HCT116 (cell line): ENCODE measurements at places on chromosomes 5 and 9. TPM values are rescaled to one million over a fixed set of nuclear protein-coding genes. Genes with fewer than 3 reads are reported as not detected.

Gene PCDHB14
- 0.27 TPM for total RNA-seq

Gene GPR21
- 1.1 TPM for total RNA-seq

Gene FGF10
- total RNA-seq, result not detected

Gene PCDHGB4
- not detected for total RNA-seq

DNA sequence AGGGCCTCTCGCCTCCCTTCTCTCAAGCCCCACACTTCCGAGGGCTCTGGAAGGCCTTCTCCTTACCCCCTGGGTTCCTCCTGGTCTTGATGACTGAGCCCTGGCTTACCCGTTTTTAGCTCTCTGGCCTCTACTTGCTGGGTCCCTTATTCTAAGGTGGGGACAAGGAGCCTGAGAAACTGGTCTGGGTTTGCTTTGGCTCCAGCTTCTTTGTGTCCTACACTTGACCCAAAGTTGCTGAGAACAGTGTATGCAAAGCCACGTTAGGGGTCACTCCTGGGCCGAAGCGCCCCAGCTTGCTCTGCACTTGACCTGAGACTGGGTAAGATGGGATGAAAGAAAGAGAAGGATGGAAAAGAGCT, 788 bp downstream of the ZNF346 start:
- no peak for DNase-seq
- peaks cover 7% of the 10 kb centered on the region; the same call in 1 of the 2 replicates for H3K36me3 ChIP-seq
- peak overlapping the region; percentile 88 for H3K27ac ChIP-seq
- H3K4me3 ChIP-seq, result peak overlapping the region; percentile 84
- no peaks in the 10 kb centered on the region for H3K27me3 ChIP-seq

GRCh38 chr5:59299006-59299405, 594.5 kb downstream of the PDE4D start:
- DNase-seq, result no peak
- no peaks in the 10 kb centered on the region for H3K36me3 ChIP-seq
- H3K27ac ChIP-seq, result no peak overlapping the region

GRCh38 chr5:175484322-175484721, 6.0 kb downstream of the SFXN1 start:
- peaks cover 43% of the 10 kb centered on the region; the same call in 1 of the 2 replicates for H3K36me3 ChIP-seq
- no peak overlapping the region for H3K27ac ChIP-seq
- H3K4me1 ChIP-seq, result peaks cover 7% of the 10 kb centered on the region; the same call in 1 of the 2 replicates
- H3K27me3 ChIP-seq, result no peaks in the 10 kb centered on the region
- no peak for DNase-seq

DNA sequence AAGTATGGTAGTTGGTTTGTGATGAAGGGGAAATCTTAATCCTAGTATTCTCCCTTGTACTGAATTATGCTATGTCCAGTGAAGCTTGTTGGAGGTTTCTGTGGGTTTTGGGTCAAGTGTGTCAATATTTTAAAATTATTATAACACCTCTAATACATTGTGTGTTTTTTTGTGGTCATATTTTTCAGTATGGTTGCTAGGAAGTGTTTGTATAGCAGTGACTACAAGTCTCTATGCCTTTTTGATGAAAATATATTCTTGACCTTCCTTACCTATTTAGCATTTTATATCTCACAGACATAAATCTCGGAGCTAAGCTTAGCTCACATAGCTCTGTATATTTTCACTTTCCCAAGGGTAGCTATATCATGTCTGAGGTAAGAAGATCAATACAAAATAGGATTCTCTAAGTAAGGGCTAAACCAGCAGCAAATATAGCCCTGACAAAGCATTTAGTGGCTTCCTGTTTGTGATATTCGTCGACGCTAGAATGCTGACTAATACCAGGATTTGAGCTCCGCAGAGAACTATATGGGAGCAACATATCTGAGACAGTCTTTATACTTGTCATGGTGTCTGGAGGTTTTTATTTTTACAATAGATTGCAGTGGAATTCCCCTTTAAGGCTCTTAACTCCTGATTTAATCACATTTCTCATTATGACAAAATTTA, 82.3 kb downstream of the MACIR start:
- no peak overlapping the region for H3K4me3 ChIP-seq
- H3K4me1 ChIP-seq, result no peaks in the 10 kb centered on the region
- DNase-seq, result no peak
- H3K27ac ChIP-seq, result no peak overlapping the region
- H3K27me3 ChIP-seq, result no peaks in the 10 kb centered on the region
